ENCODE measurements at places on chromosomes 6 and 20.

DNA sequence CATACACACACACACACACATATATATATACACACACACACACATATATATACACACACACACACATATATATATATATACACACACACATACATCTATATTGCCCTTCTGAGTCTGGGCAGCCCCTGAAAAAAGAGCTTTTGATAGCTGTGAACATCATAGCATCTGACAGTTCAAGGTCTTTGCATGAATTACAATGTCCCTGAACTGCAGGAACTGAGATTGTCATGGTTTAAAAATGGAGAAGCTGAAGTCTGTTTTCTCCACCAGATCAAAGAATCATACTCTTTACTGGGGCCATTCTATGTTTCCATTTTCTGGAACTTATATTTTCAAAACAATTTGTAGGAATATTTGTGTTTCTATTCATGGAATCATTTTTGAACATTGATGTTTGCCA is 189.8 kb downstream of the ZDHHC14 start:
- no peak for DNase-seq

DNA sequence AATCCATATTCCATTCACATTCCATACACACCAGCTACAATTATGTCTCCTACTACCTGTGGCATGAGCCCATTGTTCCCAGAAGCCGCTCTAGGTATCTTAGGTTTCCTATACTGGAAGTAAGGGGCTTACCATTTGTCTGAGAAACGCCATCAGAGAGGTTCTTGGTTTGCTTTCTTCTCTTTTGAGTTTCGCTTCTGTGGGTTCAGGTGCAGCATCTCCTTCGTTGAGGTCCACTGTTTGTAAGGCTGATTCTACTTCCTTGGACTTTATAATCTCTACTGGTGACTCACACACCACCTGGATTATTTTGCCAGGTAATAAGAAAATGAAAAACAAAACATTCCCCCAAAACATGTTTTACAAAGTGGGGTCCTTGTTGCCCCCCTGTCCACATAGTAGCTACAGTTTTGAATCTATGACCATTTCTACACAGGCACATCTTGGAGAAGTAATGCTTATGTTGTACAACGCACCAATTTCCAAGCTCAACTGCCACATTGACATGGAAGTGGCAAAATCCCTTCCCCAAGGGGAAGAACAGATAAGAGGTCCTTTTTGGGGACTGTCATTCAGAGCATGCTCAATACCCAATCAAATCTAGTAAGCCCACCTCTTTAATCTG is 103.5 kb downstream of the BCAS1 start:
- no peak for DNase-seq

DNA sequence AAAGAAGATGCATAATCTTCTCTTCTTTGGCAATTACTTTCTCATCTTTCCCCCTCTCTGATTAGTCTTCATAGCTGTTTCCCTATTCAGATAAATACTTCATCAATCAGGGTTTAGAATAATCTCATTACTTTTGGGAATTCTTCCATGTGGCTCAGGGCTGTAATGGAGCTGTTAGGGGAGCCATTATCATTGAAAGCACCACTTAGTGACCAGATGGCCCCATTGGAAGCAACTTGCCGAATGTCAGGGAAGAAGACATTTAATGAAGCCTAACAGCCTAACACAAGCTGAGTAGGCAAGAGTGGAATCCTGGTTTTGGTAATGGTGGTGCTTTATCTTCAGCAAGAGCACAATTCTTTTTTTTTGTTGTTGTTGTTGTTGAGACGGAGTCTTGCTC is 45.0 kb downstream of the TIAM2 start:
- no peak for DNase-seq

DNA sequence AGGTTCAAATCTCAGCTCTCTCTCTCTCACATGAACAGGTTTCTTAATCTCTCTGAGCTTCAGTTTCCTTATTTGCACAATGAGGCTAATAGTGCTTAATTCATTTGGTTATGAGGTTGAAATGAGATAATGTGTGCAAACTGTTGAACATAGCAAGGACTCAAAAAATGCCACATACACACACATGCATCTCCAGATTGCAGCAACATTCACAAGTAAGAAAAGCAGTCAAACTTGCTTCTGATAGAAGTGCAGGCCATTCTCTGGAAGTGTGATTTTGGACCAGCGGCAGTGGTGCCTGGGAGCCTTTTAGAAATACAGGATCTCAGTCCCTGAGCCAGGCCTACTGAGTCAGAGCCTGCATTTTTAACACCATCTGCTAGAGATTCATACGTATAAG is 25.7 kb downstream of the GSTA4 start:
- DNase-seq, result no peak

GRCh38 chr20:12987261-12987660 is 21.5 kb upstream of the SPTLC3 start:
- DNase-seq, result no peak

DNA sequence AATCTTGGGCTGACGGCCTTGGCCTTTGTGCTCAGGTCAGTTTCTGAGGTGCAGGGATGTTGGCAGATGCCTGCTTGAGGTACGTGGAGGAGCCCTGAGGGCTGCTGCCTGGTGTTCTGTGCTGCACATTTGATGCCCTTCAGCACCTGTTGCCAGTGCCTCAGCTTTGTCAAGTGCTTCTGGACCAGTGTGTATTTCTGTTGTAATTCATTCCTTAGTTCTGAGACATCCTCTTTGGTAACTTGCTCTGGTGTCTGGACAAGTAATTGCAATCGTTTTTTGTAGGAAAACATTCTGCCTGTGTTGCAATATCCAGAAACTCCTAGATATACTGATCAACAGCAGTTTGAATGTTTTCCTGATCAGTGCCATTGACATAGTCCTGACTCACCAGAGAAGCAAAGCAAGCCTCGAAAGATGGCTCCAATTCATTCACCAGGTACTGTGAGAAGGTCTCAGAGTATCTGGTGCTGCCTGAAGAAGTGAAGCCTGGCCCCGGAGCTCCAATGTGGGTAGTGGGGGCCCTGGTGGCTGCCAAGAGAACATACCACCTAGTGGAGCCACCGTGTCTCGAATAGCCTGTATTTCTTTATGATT is 26.7 kb downstream of the ZNF337 start:
- DNase-seq, result no peak

- no peak for DNase-seq
Measured at GRCh38 chr6:152271776-152272464, 365.2 kb downstream of the SYNE1 start.

DNA sequence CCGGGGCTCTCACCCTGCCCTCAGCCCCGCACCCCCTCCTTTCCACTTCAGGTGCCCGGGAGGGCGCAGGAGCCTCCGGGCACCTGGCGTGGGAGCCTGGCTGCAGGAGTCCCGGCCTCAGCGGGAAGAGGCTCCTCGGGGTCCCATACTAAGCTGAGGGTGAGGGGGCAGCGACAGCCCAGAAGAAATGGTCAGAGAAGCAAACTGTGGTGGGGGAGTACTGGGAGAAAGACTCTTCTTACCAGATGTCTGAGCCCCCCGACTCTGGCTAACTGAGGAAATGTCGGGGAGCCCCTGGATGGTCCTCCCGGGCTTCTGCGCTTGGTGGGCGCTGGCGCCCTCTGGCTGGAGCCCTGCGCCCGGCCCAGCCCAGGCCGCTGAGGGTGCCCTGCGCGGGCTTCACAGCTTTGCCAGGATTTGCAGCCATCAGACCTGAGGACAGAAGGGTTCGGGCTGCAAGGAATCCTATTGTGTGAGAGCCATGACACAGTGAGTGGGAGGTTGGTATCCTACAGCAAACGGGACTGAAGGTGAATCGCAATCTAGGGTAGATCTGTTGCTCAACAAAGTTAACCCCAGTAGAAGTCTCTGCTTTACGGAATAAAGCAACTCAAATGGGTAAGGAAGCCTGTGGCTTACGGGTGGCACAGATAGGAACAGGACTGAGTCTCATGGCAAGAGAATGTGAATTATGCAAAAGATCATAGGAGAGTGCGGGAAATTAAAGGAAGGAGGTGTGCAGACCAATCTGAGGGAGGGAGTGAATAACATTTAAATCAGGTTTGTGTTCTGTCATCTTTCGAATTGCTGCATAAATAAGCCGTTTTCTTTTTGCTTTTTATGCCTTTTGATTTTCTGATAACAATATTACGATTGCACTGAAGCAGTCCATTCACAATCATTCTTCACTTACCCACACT is 639 bp upstream of the RCAN2 start:
- no peak for DNase-seq

DNA sequence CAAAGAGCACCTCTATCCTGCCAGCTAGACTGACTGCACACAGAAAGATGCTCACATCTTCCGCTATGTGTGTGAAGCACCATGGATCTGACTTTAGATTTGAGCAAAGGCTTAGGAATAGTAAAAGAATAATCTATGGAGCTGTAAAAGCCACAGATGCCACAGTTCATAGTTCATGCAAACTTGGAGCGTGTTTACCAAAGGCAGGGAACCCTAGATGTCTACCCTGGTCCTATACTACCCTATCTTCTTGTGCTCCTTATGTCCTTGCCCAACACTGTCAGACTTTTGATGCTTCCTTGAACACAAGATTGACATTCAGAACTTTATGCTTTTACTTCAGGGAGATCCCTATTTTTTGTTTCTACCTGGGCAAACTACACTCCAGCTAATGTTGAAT is 39.2 kb downstream of the SPACA1 start:
- DNase-seq, result no peak

DNA sequence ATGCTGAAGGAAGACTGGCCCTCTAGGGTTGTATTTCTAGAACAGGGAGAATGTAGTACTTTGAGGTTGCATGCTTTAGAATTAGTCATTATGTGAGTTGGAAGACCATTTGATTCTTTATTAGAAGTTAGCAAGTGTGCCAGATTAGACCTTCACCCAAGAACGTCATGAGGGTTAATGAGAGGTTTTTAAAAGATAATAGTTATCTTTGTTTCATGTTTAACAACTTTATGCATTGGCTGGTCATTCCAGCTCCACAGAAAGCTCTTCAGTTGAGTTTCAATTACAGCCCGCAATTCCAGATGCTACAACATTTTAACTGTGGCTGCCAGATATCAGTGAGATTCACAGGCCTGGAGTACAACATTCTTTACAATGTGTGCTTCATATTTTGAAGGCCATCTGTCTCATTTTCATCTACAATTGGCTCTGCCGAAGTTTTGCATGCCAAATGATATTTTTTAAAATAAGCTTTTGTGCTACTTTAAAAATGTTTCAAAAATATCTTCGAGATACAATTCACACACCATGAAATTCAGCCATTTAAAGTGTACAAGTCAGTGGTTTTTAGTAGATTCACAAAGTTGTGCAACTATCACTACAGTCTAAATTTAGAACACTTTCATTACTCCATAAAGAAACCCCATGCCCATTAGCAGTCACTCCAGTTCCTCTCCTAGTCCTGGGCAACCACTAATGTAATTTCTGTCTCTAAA is 61.1 kb upstream of the FBXO30 start:
- no peak for DNase-seq

DNA sequence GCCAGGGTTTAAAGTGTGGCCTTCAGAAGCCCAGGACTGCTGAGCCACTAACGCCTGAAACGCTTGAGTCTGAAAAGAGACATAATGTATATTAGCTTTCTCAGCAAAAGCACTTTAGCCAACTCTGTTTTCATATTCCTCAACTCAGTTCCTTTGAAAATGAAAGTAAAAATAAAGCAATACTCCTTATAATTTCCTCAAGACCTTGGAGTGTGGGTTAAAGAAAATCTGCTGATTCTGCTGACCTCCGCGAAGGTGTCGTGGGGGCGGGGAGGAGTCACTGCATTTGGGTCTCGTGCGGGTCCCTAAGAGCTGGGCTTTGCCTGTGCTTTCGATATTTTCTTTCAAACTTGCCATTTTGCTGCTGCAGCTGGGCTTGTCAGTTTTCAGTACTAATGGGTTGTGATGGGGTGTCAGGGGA is 142.2 kb upstream of the ARID1B start:
- no peak for DNase-seq

GRCh38 chr20:10790013-10790412 is 116.2 kb upstream of the JAG1 start:
- no peak for DNase-seq

DNA sequence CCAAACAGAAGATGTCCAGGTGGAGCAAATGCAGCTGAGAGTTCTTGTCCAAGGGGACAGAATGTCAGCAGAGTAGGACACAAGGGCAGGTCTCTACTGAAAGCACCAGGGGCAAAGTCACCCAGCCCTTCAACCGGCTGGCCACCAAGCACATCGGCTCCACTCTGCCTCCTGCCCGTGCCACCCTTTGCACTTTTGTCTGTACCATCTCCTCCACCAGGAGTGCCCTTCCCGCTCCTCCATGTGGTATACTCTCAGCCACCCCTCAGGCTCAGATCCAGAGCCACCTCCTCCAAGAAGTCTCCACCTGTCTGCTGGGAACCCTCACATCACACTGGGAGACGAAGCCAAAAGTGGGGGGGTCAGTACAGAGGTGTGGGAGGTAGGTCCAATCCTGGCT is 4.1 kb upstream of the HSPA12B start:
- no peak for DNase-seq

DNA sequence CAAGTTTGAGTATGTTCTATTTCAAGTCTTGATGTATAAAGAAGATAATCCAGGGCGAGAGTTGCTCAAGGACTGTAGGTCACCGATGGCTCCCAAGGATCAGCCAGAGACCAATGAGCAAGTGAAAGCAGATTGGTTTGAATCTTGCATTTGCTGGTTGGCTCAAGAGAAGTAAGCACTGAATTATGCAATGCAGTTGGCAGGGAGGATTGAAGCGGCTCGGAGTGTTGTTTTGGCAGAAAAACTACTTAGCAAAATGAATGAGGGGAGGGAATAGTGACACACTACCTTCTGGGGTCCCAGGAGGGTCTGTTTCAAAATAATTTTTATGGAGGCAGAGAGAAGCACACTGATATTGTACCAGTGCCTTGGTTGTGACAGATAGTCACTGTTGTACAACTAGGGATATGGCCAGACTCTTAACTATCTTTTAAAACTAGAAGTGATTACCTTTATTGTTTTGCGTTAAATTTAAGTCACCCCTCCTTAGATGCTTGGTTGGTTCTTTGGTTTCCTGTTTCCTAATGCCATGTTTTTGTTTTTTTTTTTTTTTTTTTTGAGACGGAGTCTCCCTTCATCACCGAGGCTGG is 15.7 kb downstream of the SASH1 start:
- no peak for DNase-seq

- no peak for DNase-seq
Measured at GRCh38 chr6:16058929-16059345, 69.9 kb upstream of the MYLIP start.

DNA sequence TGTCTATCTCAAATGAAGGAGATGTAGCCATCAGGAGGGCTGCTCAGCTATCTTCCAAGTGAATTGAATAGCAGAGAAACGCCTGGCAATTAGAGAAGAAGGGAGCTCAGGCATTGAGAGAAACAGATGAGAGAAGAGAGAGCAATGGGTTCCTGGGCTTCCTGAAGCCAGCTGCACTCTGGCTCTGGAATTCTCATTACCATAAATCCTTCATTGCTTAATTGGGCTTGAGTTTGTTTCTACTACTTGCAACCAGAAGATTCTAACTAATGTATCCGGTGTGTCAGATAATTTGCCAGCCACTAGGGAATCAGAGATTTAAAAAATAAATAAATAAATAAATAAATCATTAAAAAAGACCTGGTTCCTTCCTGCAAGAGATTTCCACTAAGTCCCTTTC is 25.0 kb upstream of the CDKAL1 start:
- DNase-seq, result no peak

DNA sequence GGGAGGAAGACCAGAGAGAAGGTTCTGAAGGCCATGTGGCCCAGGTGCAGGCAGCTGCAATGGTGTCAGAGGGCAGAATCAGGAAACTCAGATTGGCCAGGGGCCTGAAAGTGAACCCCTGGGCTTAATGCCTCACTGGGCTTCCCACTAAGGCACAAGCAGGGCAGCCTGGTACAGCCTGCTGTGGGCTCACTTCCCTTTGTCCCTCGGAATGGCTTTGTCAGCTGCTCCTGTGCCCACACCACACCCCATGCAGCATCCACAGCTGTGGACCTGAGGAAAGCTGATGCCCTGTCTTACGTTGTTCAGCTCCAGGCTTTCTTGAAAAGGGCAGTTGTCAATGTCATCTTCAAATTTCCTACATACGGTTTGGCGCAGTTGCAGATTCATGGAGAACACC is 2.4 kb downstream of the CST9 start:
- no peak for DNase-seq

Measured in activated CD4-positive, CD25-positive, alpha-beta regulatory T cell (primary cell).